ENCODE measurements at places on chromosomes 3 and 15.
A peak's percentile ranks its signal among the peaks of the same experiment; 100 is the strongest.

GRCh38 chr3:194176274-194176991 lies 40.5 kb downstream of the HES1 start:
- DNase-seq = no peak

GRCh38 chr3:126146034-126146433 lies 34.4 kb downstream of the ALDH1L1 start:
- no peak for DNase-seq

DNA sequence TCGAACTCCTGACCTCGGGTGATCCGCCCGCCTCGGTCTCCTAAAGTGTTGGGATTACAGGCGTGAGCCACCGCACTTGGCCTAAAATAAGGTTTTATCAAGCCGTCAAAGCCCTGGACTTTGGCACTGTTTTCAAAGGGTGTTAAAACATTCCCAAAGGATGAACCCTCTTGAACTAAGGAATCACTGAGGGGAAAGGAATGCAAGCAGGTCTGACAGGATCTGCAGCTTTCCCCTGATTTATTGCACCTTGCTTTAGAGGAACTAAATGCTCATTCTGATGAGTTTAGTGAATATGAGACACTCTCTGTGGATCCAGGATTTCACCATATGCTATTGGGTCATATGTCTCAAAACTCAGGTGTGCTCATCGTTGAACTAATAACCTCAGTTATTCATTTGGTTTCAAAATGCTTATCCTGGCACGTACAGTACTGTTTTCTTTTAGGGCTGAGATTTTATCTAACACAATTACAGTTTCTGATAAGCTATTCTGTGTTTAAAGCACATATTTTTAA lies 63.0 kb upstream of the TSC22D2 start:
- no peak for DNase-seq

GRCh38 chr3:171847133-171847532 lies 4.0 kb downstream of the TMEM212 start:
- DNase-seq = no peak

GRCh38 chr3:54822206-54822605 lies 105.7 kb downstream of the LRTM1 start:
- no peak for DNase-seq

DNA sequence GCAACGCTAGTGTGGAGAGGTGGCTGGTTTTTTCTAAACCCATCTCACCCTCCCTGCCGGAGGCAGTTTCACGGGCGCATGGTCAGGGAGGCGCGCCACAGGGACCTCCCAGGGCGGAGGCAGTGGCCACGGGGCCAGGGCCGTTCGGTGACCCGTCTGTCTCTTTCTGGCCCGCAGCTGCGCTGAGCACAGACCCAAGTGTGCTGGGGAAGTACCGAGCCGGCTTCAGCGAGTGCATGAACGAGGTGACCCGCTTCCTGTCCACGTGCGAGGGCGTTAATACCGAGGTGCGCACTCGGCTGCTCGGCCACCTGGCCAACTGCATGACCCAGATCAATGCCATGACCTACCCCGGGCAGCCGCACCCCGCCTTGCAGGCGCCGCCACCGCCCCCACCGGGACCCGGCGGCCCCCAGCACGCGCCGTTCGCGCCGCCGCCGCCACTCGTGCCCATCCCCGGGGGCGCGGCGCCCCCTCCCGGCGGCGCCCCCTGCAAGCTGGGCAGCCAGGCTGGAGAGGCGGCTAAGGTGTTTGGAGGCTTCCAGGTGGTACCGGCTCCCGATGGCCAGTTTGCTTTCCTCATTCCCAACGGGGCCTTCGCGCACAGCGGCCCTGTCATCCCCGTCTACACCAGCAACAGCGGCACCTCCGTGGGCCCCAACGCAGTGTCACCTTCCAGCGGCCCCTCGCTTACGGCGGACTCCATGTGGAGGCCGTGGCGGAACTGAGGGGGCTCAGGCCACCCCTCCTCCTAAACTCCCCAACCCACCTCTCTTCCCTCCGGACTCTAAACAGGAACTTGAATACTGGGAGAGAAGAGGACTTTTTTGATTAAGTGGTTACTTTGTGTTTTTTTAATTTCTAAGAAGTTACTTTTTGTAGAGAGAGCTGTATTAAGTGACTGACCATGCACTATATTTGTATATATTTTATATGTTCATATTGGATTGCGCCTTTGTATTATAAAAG lies 1.8 kb downstream of the HES1 start:
- DNase-seq = no peak

- no peak for DNase-seq
Observed at GRCh38 chr3:129684270-129684669, 77.8 kb upstream of the PLXND1 start.

DNA sequence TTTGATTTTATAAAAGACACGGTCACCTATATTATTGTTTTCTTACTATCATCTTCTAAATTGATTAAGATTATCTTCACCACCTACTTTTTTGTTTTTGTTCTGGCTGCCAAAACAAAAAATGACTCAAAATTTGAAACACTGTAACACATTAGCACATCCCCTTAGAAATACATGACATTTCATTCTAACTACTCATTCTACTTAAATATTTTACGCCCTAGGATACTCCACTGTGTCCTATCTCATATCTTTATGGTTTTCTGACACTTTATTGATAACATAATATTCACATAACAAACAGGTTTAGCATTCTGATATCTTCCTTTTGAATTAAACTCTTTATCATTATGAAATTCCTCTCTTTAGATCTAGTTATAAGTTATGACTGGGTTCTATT lies 656.2 kb downstream of the GBE1 start:
- no peak for DNase-seq

GRCh38 chr3:113291572-113291971 lies 80.2 kb downstream of the BOC start:
- DNase-seq = no peak

- DNase-seq = no peak
Observed at GRCh38 chr15:47796339-47796738, 79.0 kb downstream of the SEMA6D start.

GRCh38 chr3:71817262-71817661 lies 32.3 kb upstream of the PROK2 start:
- DNase-seq = no peak

DNA sequence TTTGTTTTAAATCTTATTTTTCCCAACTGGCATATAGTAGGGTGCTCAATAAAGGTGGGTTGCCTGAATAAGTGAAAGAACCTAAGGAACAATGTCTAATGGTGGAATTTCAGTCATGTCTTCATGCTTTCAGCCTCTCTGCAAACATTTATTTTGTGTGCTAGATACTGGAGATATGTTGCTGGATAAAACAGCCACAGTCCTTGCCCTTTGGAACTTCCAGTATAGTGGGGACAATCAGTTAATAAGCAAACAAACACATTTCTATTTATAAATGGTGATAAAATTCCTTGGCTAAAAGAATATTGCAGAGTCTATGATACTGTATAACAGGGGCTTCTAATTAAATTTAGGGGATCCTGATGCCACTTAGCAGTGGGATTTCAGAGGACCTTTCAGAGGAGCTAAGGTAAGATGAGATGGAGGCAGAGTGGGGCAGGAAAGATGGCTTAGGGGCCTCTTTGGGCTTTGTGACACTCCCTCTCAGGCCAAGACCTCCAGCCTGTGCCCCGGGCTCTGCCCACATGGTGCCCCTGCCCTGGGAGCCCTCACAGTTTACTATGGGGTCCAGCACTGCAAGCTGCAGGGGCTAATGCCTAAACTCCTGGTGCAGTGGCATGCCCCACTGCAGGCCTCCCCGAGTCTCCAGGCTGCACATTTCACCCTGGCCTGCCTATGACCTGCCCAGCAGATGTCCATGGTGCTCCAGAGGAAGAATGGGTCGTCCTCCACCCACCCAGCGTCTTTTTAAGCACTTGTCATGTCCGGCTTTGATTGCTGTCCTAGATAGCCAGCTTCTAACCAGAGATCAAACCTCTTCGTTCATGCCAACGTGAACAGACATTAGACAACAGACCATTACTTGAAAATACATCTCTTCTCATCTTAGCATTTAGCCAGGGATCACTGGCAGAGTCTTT lies 61.6 kb upstream of the PRR23C start:
- DNase-seq = no peak

DNA sequence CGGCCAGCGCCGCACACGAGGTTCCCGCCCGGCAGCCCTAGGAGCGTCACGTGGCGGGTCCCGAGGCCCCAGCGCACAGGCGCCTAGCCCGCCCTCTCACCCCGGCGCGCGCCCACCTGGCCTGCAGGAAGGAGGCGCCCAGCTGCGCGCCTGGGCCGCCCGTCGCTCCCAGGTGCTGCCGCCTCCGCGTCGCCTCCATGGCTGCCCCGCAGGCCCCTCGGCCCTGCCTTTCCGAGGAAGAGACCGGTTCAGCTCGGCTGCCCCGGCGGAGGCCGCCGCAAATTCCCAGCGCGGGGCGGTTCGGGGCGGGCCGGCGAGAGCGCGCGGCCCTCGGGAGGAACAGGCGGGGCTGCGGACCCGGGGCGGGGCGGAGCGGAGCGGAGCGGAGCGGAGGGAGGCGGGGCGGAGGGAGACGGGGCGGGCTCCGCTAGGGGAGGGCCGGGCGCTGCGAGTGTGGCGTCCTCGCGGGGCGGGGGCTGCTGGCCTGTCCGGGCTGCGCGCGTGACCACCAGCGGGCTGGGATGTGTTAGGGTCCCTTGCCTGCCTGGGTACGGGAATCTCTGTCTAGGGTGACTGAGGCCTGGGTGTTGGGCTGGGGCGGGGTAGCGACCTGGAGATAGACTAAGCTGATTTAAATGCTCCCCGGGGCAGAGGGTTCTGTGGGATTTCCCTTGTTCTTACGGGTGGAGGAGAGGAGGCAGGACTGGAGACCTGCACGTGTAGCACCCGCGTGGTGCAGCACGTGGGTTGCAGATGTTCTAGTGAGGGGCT lies at the start of gene CLN6:
Gene CLN6, minus strand, starts transcription at position 343 of the 771 bp plus-strand sequence. Its CDS starts 144 bp downstream, at position 199.
- peak; percentile 71 for DNase-seq

DNA sequence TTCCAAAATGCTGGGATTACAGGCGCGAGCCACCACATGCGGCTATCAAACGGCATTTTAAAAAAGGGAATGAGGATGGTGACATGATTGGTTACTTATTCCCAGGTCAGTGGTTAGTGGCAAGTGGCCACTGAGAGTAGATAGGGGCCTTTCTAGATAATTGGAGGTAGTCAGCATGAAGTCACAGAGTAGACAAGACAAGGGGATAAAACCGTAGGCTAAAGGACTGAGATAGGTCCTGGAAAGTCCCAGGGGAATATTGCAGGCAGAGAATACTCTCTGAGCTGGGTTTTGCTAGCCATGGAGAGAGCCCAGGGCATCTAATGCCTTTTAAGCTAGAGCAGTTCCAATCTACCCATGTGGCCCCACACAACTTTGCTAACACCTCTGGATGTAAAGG lies 52.2 kb downstream of the KCNAB1 start:
- DNase-seq = no peak

DNA sequence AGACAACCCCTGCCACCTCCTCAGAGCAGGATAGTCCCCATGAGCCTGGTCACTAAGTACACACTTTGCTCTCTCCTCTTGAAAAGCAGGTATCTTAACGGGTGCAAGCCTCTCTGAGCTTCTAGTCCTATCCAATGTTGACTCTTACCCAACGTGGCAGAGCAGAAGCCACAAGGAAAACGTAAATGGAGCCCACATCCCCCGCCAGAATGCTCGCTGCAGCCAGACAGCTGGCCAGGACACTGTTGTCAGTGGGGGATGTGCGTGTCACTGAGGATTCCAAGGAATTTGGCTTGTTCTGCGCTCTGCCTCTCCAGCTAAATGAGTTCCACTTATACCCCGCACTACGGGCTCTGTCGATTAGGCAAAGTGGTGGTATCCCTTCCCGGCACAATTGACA lies 67.8 kb upstream of the IGF1R start:
- no peak for DNase-seq

GRCh38 chr3:180600473-180600872 lies 1.5 kb upstream of the TTC14 start:
- DNase-seq = no peak

GRCh38 chr15:95826412-95827195 lies 503.9 kb upstream of the NR2F2 start:
- DNase-seq = no peak

Measured in stimulated activated CD8-positive, alpha-beta memory T cell treated with anti-CD3 and anti-CD28 coated beads, Interleukin-7, amount 100 ng/mL, for 1 hour (primary cell).